ENCODE measurements at places on chromosomes 16 and 17. TPM values are rescaled to one million over a fixed set of nuclear protein-coding genes. Genes with fewer than 3 reads are reported as not detected.
A peak's percentile ranks its signal among the peaks of the same experiment; 100 is the strongest.

GRCh38 chr16:14302031-14302398 lies 230.9 kb downstream of the MRTFB start:
- DNase-seq: peak; percentile 81

DNA sequence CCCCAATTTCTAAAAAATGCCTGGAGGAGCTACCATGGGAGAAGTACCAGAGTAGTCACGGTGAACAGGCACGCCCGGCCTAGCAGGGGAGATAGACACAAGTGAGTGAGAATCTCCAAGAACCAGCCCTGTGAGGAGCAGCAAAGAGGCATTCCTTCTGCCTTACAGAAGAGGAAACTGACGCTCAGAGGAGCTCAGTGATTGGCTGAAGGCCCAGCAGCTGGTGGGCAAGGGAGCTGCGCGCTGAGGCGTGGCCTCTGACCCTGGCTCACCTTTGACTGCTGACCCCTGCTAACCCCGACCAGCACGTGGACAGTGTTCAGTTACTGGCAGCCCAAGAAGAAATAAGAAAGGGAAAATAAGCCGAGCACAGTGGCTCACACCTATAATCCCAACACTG lies 1.8 kb downstream of the C16orf96 start:
- no peak for DNase-seq

- DNase-seq: no peak
Measured at GRCh38 chr16:84529607-84530006, 25.1 kb upstream of the MEAK7 start.

GRCh38 chr17:83125515-83126274 lies 46.3 kb downstream of the METRNL start:
- no peak for DNase-seq

DNA sequence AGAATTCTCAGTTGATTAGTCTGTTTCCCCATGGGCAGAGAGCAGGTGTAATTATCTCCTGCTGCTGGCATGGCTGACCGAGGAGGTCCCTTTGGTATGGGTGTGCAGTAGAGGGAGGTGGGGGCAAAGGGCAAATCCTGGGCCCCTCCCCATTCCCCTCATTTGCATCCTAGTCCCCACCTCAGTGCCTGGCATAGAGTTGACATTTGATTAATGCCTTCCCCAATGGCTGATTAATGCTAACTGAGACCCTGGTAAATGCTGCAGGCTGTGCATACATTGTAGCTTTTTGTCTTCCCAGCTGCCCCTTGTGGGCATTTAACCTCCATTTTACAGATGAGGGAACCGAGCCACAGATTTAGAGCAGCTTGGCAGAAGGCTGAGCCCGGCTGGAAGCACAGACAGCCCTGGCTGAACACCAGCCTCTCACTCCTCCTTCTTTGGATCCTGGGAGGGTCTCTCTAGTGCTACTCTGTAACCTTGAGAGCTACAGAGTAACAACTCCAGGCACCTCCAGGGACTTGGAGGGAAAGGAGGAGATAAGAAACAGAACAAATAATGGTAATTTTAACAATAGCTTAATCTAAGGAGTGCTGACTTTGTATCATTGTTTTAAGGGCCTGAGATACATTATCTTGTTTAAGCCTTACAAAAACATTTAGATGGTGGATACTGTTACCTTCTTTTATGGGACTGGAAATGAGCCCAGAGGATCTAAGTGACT lies 5.1 kb downstream of the PLCG2 start:
- no peak for DNase-seq

DNA sequence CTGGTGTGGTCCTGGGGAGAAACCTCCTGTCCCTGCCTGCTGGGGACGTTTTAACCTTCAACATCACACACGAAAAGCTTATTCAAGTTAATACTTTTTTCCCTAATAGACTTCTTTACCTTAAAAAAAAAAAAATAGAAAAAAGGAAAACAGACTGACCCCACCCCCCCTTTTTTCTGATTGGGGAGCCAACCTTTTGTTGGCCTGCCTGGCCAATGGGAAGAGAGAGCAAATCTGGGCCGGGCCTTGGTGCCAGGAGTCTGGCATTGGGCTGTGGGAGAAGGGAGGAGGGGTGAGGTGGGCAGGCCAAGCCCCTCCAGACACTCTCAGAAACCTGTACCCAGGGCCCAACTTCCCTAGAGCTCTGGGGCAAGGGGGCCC lies 3.0 kb downstream of the CBX8 start:
- DNase-seq: peak; percentile 7

GRCh38 chr17:45906927-45907622 lies 12.7 kb downstream of the MAPT start:
- no peak for DNase-seq

DNA sequence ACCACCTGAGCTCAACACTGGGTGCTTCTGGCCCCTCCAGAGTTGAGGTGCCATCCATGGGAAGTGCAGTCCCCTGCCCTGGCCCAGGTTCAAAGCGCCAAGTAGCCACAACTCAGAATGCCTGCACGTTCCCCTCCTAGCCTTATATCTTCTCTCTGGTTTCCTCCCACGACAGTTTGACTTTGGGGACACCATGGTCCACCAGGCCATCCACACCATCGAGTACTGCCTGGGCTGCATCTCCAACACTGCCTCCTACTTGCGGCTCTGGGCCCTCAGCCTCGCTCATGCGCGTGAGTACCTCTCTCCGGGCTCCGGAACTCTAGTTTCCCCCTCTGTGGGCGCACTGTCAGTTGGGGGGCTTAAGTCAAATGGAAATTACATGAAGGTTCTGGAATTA lies 22.4 kb upstream of the NAGLU start:
- no peak for DNase-seq

DNA sequence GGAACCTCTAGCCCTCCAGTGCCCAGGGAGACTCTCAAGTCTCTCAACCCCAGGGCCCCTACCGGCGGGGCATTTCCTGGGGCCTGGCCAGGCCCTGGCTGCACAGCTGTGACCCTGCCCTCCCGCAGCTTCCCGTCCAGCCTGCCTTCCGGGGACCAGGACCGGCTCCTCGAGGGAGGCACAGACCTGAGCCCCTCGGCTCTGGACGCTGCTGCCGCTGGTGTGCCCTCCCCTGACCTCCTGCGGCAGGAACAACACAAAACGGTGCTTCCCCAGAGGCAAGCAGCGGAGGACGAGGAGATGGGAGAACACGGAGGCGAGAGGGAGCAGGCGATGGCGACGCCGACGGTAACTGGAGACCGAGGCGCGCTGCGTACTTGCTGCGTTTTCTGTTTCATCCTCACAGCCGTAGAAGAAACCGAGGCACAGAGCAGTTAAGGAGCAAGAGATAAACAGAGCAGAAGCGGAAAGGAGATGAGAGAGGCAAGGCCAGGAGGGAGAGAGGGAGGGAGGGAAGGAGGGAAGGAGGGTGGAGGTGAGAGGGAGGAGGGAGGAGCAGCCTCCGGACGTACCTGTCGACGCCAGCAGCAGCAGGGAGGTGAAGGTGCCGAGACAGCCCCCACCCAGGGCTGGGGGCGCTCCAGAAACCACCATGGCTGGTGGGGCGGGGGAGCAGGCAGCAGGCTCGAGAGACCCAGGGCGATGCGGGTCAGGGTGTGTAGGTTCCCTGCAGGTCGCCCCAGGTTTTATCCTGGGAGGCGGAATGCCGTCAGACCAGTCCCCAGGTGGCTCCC lies at the start of gene PRSS22:
PRSS22 (minus strand) TSS at position 720 of the 794 bp plus-strand sequence; CDS start at position 654, 66 bp downstream.
- DNase-seq: no peak

Gene AURKB
- 0.47 TPM for total RNA-seq

Gene GP2
- total RNA-seq: not detected

Gene CCDC92B
- total RNA-seq: 0.12 TPM

Gene KCNH6
- total RNA-seq: not detected

Gene CCL8
- 0.40 TPM for total RNA-seq

Gene ETV4
- total RNA-seq: 0.37 TPM

Gene JPH3
- total RNA-seq: 0.12 TPM

Gene KRT36
- not detected for total RNA-seq

Gene PRR15L
- total RNA-seq: not detected

Gene SHISA9
- 0.99 TPM for total RNA-seq
